ENCODE measurements at places on chromosomes 16 and 17. TPM values are rescaled to one million over a fixed set of nuclear protein-coding genes. Genes with fewer than 3 reads are reported as not detected.

GRCh38 chr16:82134846-82135245, 35.2 kb downstream of the MPHOSPH6 start:
- no peak for DNase-seq

- no peak for DNase-seq
These were observed 47.6 kb upstream of the PVALEF start for GRCh38 chr17:81117672-81118198.

- DNase-seq, result no peak
These were observed 472.5 kb downstream of the WWOX start for GRCh38 chr16:78571898-78572358.

DNA sequence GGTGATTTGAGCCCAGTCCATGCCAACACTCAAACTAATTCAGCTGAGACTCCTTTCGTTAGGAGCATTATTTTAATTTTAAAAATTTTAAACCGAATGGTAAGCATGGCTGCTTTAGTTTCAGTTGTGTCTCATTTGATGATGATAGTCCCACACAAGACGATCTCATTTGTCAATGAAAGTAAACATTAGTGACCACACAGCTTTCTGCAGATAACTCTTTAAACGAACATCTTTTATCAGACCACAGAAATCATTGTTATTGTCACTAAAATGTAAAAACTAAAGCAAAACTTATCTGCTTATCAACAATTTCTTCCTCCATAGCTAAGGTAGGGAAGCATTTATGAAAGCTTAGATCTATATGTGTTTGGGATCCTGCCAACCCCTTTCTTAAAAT, 382.2 kb downstream of the ZFHX3 start:
- no peak for DNase-seq

Gene KRT36
- total RNA-seq, result not detected

GRCh38 chr17:79819085-79819484, 20.2 kb downstream of the CBX4 start:
- no peak for DNase-seq

Gene RPH3AL
- total RNA-seq, result 17.8 TPM

Gene MMP25
- 0.74 TPM for total RNA-seq

Gene FA2H
- 4.5 TPM for total RNA-seq

Gene KCNJ2
- 2.6 TPM for total RNA-seq

Gene SSTR5
- total RNA-seq, result 1.1 TPM

Gene SOX9
- 92.8 TPM for total RNA-seq

DNA sequence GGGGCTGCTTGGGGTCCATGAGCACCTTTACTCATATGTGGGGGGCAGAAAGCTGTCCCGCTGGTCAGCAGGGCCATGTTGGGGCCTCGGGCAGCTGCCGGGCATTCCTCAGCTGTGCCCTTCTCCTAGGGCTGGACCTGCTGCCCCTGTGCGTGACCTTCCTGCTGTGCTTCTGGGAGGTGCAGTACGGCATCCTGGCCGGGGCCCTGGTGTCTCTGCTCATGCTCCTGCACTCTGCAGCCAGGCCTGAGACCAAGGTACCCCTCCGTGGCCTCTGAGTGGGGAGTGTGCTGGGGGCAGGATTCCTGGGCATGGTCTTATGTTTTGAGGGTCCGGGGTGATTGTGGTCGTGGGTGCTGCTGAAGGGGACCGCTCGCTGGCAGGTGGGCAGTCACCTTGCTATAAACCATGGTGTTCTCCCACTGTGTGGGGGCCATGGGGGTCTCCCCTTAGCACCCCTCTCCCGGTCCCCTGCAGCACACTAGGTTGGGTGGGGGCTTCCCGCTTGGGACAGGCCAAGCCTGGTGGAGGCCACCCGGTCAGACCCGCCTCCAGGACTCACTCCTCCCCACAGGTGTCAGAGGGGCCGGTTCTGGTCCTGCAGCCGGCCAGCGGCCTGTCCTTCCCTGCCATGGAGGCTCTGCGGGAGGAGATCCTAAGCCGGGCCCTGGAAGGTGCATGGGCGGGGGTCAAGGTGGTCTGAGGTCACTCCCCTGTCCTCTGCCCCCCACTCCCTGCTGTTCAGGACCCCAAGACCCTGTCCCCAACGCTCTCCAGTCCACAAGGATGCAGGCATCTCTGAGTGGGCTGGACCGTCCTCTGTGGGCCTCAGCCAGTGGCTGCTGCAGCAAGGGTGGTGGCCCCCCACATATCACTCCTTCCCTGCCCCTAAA, 12.4 kb upstream of the RNF213 start:
- DNase-seq, result no peak

Gene HOXB6
- 0.40 TPM for total RNA-seq

Gene ASGR2
- not detected for total RNA-seq

DNA sequence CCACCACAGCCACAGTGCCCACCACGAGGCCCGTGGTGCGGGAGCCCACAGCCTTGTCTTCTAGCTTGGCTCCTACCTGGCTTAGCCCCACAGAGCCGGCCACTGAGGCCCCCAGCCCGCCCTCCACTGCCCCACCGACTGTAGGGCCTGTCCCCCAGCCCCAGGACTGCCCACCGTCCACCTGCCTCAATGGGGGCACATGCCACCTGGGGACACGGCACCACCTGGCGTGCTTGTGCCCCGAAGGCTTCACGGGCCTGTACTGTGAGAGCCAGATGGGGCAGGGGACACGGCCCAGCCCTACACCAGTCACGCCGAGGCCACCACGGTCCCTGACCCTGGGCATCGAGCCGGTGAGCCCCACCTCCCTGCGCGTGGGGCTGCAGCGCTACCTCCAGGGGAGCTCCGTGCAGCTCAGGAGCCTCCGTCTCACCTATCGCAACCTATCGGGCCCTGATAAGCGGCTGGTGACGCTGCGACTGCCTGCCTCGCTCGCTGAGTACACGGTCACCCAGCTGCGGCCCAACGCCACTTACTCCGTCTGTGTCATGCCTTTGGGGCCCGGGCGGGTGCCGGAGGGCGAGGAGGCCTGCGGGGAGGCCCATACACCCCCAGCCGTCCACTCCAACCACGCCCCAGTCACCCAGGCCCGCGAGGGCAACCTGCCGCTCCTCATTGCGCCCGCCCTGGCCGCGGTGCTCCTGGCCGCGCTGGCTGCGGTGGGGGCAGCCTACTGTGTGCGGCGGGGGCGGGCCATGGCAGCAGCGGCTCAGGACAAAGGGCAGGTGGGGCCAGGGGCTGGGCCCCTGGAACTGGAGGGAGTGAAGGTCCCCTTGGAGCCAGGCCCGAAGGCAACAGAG, 10.5 kb downstream of the VASN start:
- no peak for DNase-seq

Gene LRRC37A
- total RNA-seq, result 2.8 TPM

Gene FUS
- total RNA-seq, result 87.5 TPM

Gene SLC39A11
- 15.1 TPM for total RNA-seq

DNA sequence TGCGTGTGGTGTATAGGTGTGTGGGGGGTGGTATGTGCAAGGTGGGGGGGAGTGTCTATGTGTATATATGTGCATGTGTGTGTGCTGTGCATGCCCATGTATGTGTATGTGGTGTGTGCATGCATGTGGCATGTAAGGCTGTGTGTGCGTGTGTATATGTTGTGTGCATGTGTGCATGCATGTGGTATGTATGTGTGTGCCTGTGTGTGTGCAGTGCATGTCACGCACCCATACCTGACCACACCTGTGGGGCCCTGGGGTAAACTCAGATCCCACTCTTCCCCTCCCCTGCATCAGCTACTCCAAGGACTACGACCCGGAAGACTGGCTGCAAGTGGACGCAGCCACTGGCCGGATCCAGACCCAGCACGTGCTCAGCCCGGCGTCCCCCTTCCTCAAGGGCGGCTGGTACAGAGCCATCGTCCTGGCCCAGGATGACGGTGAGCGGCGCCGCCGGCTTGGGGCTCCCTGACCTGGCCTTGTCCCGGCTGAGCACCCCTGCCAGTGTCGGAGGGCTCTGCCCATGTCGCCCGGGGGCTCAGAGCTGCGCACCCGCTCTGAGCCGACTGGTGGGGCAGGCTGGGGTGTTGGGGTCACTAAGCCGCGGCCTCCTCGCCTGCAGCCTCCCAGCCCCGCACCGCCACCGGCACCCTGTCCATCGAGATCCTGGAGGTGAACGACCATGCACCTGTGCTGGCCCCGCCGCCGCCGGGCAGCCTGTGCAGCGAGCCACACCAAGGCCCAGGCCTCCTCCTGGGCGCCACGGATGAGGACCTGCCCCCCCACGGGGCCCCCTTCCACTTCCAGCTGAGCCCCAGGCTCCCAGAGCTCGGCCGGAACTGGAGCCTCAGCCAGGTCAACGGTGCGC, 9.1 kb downstream of the SLC22A31 start:
- no peak for DNase-seq

DNA sequence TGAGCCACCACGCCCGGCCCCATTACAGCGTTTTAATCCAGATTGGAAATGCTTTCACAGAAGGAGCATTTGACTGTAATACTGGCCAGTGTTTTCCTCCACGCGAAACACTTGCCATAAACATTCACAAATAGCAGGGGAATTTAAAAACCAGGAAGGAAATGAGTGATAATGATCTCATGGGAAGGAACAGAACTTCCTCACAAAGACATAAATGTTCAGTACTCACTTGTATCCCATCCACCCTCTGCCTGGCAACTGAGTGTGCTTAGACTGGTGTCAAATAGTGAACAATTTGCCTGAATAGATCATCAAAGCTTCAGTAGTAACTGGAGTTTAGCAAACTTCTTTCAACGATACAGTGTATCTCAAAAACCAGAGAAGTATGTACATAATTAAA, 54.1 kb downstream of the PSMD12 start:
- DNase-seq, result no peak

- peak; percentile 55 for DNase-seq
These were observed 37.6 kb downstream of the RNF112 start for GRCh38 chr17:19448341-19449268.

GRCh38 chr17:32123782-32124181, 18.5 kb upstream of the RHOT1 start:
- DNase-seq, result no peak

- DNase-seq, result no peak
These were observed 650.9 kb downstream of the TOX3 start for GRCh38 chr16:51896013-51896412.

DNA sequence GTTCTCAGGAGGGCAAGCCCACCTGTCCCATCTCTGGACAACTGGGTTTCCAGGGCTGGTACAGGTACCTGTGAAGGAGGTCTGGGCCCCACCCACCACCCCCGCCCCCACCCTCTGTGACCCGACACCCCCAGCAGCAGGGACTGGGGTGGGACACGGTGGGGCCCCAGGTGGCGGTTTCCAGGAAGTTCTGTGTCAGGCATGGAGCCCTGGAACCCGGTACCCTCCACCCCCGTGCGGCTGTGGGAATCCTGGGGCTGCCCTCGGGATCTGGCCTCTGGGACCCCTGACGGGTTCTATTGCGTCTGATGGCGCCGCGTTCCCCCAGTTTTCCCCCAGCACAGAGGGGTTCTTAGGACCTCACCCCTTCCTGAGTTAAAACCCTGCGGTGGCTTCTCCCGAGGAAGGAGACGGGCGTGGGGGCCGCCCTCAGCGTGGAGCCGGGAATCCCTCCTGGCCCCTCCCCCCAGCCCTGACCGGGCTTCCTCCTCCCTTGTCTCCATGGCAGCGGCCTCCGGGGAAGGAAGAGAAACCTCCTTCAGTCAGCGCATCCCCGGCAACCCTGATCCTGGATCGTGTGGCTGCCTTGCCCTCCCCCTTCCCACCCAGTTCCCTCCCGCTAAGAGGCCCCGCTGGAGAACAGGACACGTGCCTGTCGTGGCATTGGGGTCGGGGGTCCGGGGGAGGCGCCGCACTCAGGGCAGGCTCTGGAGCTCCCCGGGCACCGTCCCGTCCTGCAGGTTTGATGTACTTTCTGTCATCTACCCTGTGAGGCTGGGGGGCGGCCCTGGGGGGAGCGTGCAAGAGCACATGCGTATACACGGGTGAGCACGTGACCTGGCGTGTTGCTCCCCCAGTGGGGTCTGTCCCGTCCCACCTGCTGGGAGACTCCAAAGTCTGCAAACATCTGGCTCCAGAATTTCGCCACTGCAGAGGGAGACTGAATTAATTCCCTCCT, 30.3 kb downstream of the CACNA1H start:
- DNase-seq, result no peak

Gene HSD17B1
- 16.2 TPM for total RNA-seq

DNA sequence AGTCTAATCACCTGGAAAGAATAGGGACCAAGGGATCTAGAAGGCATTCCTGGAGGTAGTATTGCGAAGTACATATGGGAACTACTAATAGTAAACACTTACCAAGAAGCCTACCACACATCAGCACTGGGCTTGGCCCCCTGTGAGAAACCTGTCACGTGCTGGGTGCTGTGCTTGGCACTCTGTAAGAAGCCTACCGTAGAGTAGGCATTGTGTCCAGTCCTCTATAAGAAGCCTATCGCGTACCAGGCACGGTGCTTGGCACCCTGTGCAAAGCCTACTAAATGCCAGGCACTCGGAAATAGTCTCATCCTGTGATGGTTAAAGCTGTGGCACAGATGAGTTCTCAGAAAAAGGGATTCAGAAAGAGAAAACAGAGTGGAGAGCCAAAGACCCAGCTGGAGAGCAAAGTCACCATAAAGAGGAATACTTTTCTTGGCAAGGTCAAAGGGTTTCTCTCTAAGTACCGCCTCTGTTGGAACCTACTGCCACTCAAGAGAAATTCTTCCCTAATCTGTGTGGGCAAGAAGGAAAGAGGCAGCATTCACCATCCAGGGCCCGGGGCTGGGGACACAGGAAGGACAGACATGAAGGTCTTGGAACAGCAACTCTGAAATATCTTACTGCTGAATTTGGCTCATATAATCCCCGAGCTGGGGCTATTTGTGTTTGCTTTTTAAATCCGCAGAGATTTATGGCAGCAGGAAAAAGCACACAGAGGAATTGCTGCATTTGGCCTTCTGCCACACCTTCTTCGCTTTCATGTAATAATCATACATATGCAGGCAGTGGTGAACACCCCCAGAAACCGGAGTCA, 81.8 kb downstream of the VAT1L start:
- DNase-seq, result peak; percentile 4

- DNase-seq, result no peak
These were observed 27.6 kb downstream of the MAP3K3 start for GRCh38 chr17:63649813-63650212.

GRCh38 chr16:269061-269796, 6.5 kb downstream of the RGS11 start:
- DNase-seq, result no peak

- no peak for DNase-seq
These were observed 952 bp downstream of the ENKD1 start for GRCh38 chr16:67665598-67665997.

GRCh38 chr17:79044462-79044861, 20.5 kb downstream of the C1QTNF1 start:
- no peak for DNase-seq
